ENCODE measurements at places on chromosomes 1 and 21. TPM values are rescaled to one million over a fixed set of nuclear protein-coding genes. Genes with fewer than 3 reads are reported as not detected.

- DNase-seq = peak; percentile 63
- no peaks in the 10 kb centered on the region for H3K36me3 ChIP-seq
- H3K4me3 ChIP-seq = peak overlapping the region; percentile 70
- no peaks in the 10 kb centered on the region for H3K27me3 ChIP-seq
- peaks cover 64% of the 10 kb centered on the region for H3K4me1 ChIP-seq
- peak overlapping the region; percentile 95 for H3K27ac ChIP-seq
Observed at GRCh38 chr1:10980094-10980577, 32.3 kb upstream of the TARDBP start.

DIO1 gene
- total RNA-seq = not detected

TAF12 gene
- total RNA-seq = 27.7 TPM

- DNase-seq = no peak
- H3K27ac ChIP-seq = peak overlapping the region; percentile 45
- no peak overlapping the region for H3K4me3 ChIP-seq
- no peaks in the 10 kb centered on the region for H3K27me3 ChIP-seq
- H3K4me1 ChIP-seq = peaks cover 11% of the 10 kb centered on the region
- H3K36me3 ChIP-seq = peaks cover 4% of the 10 kb centered on the region
Observed at GRCh38 chr1:20153000-20153418, 13.9 kb downstream of the PLA2G2F start.

TNFRSF1B gene
- total RNA-seq = 3.1 TPM

- H3K27ac ChIP-seq = no peak overlapping the region
- H3K36me3 ChIP-seq = peaks cover 19% of the 10 kb centered on the region
- DNase-seq = no peak
Observed at GRCh38 chr1:84291882-84292655, 9.4 kb upstream of the SAMD13 start.

DNA sequence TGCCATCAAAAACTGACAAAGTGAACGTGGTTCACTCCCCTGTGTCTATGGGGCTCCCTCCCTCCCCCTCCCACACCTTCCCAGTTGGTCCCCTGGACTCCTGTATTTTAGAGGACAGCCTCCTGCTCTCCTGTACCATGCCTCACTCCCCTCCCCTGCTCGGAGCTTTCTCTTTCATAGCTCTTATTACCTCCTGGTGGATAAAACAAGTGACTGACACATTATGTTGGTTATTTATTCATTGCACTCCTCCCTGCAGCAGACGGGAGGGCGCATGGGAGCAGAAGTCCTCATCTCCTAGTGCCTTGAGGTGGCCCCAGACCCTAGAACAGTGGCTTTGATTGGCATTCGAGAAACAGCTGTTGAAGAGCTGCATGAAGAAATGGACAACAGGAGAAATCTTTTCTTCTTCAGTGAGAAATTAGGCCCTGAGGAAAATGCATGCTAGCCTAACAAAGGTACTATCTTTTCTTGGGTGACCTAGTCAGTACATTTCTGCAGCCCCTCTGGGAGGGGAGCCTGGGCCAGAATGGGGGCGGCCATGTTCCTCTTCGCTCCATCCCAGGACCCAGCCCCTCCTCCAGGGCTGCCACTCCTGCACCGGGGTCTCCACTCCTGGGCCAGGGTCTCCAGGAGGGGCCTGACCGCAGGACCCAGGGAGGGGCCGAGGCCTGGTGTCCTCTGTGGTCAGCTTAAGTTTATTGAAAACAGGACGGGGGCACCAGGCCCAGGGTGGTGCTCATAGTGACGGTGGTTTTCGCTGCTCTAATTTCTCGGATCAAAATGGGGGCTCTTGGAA, 1.2 kb upstream of the TFF1 start:
- no peaks in the 10 kb centered on the region for H3K27me3 ChIP-seq
- H3K4me3 ChIP-seq = no peak overlapping the region
- no peak for DNase-seq
- no peaks in the 10 kb centered on the region for H3K36me3 ChIP-seq
- H3K27ac ChIP-seq = no peak overlapping the region

S100A1 gene
- not detected for total RNA-seq

DNA sequence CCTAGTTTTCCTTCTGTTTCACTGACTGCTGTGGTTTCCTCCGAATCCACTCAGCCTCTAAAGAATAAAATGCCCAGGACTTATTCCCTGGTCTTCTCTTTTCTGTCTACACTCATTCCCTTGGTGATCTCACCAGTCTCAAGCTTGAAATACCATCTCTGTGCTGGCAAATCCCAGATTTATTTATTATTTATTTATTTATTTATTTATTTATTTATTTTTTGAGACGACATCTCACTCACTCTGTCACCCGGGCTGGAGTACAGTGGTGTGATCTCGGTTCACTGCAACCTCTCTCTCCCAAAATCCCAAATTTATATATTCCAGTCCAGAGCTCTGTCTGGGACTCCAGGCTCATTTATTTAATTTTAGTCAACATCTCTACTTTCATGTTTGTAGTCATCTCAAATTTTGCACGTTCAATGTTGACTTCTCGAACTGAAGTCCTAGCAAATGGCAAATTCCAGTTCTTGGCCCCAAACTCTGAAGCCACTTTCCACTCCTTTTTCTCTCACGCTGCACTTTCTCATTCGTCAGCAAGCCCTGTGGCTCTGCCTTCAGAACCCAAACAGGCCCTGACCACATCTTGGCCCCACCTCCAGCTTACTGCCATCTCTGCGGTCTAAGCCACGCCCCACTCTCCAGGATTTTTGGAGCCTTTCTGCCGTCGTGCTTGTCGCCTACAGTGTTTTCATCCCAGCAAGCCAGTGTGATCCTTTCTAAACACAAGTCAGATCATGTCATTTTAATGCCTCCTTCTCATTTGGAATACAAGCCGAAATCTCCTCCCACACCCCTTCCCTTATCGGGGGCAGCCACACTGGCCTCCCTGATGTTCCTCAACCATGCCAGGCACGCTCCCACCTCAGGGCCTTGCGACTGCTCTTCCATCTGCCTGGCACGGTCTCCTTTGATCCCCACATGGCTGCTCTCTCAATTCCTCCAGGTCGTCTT, 14.2 kb upstream of the TENT5B start:
- no peak overlapping the region for H3K4me3 ChIP-seq
- H3K27ac ChIP-seq = peak overlapping the region; percentile 6
- H3K4me1 ChIP-seq = peaks cover 18% of the 10 kb centered on the region
- no peaks in the 10 kb centered on the region for H3K27me3 ChIP-seq
- no peak for DNase-seq

AVPR1B gene
- total RNA-seq = not detected

GRCh38 chr1:234603221-234604204, 6.5 kb downstream of the IRF2BP2 start:
- peak overlapping the region; percentile 96 for H3K27ac ChIP-seq
- H3K4me3 ChIP-seq = peak overlapping the region; percentile 95
- H3K4me1 ChIP-seq = peaks cover 91% of the 10 kb centered on the region

DNA sequence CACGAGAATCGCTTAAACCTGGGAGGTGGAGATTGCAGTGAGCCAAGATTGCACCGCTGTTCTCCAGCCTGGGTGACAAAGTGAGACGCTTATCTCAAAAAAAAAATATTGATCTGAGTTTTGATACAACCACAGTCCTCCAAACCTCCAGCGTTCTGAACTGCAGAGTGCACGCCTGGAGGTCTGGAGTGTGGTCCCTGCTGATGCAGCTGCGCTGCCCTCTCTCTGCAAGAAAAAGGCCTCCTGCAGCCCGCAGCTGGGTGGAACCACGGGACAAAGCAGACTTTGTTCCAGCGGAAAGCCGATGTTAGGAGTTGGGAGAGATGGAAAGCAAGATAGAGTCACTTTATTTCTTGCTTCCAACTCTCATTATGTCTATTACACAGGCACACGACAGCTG, 144.9 kb upstream of the SOD1 start:
- H3K4me3 ChIP-seq = no peak overlapping the region
- no peaks in the 10 kb centered on the region for H3K27me3 ChIP-seq
- H3K27ac ChIP-seq = peak overlapping the region; percentile 46
- DNase-seq = peak; percentile 43
- peaks cover 27% of the 10 kb centered on the region for H3K4me1 ChIP-seq
- no peaks in the 10 kb centered on the region for H3K36me3 ChIP-seq

CCDC17 gene
- total RNA-seq = 1.9 TPM

DNA sequence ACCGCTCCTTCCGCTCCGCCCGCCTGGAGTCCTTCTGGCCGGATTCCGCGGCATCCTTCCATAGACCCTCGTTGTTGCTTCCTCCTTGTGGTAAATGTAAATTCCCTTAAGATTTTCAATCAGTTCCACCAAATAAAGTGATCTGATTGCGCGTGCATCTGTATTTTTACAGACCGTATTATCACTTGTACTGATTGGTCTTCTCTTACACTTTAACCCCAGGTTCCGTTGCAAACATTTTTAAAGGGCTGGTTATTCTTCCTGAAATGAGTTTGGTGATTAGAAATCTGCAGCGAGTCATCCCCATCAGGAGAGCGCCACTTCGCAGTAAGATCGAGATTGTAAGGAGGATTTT, 483 bp downstream of the YBEY start:
- H3K36me3 ChIP-seq = peaks cover 20% of the 10 kb centered on the region
- peaks cover 41% of the 10 kb centered on the region for H3K4me1 ChIP-seq
- no peak for DNase-seq
- peak overlapping the region; percentile 91 for H3K4me3 ChIP-seq

CYP4Z1 gene
- not detected for total RNA-seq

GRCh38 chr1:106620521-106620954, 435.9 kb upstream of the PRMT6 start:
- no peak overlapping the region for H3K27ac ChIP-seq
- no peaks in the 10 kb centered on the region for H3K36me3 ChIP-seq
- DNase-seq = no peak
- H3K27me3 ChIP-seq = no peaks in the 10 kb centered on the region
- no peaks in the 10 kb centered on the region for H3K4me1 ChIP-seq
- no peak overlapping the region for H3K4me3 ChIP-seq

DNA sequence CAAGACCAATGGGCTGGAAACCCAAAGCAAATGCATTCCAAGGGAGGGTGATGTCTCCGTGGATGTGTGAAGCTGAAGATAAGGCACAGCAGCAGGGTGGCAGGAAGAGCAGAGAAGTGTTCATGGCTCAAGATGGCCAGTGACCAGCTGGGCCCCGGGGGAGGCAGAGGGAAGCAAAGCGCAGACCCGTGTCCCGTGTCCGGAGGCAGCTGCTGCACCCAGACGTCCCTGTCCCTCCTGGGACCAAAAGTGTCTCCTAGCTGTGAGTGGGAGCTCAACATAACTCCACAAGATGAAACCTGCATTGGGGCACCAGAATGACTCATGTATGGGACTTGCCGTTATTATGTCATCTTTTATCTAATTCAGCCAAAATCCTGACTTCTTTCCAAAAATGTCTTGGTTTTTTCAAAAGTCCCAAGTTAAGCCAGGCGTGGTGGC, 118.2 kb downstream of the RIPK4 start:
- DNase-seq = no peak
- no peak overlapping the region for H3K27ac ChIP-seq
- H3K4me1 ChIP-seq = no peaks in the 10 kb centered on the region
- H3K36me3 ChIP-seq = no peaks in the 10 kb centered on the region
- no peak overlapping the region for H3K4me3 ChIP-seq

DNA sequence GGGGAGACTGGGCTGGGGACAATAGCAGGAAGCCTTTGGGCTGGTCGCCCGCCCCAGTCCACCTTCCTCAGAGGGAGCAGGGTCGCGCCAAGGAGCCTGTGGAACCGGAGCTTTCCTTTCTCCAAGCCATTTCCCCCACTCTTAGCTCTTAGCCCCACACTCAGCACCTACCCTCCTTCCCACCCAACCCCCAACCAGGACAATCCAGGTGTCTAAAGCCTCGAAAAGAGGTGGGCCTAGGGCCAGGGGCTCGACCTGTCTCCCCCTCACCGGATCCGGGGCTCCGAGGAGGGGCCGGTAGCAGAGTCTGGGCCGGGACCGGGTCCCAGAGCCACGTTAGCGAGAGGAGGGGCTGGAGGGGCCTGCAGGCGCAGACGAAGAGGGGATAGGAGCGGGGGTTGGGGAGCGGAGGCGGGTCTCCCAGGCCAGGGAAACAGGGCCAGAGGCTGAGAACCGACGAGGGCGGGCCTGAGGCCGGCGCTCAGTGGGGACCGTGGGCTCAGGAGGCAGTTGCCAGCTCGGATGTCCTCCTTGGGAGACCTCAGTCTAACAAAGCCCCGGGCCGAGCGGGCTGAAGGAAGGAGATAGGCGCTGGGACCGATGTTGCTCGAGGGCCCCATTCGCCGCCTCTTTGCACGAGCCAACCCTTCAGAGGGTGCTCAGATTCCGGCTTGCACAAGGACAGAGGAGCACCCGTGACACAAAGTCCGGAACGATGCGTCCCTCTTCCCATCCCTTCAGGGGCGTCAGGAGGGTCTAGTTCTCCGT, 943 bp downstream of the SEMA6C start:
- H3K4me3 ChIP-seq = peak overlapping the region; percentile 88
- no peaks in the 10 kb centered on the region for H3K36me3 ChIP-seq

- H3K27ac ChIP-seq = no peak overlapping the region
- DNase-seq = no peak
- H3K4me1 ChIP-seq = no peaks in the 10 kb centered on the region
Observed at GRCh38 chr1:24894002-24894401, 36.1 kb downstream of the RUNX3 start.

DNA sequence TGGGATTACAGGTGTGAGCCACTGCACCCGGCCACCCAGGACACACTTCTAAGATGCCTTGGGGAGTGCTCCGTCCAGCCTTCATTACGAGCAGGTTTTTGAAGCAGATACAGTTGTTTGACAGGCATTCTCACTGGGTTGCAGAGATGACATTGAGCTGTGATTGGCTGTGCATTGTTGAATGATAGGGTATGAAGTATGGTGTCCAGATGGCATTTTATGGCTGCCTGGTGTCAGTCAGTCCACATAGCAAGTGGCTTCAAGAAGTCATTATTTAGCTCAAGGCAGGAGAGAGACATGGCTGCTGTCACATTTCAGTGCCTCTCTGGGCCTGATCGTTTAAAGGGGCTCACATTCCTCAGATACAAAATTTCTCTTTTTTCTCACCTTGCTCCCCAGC, 14.8 kb upstream of the PADI2 start:
- DNase-seq = no peak
- no peak overlapping the region for H3K4me3 ChIP-seq
- H3K27ac ChIP-seq = no peak overlapping the region
- peaks cover 16% of the 10 kb centered on the region for H3K27me3 ChIP-seq

GSTM1 gene
- total RNA-seq = 45.9 TPM

- H3K27ac ChIP-seq = no peak overlapping the region
- no peak for DNase-seq
- H3K27me3 ChIP-seq = no peaks in the 10 kb centered on the region
- H3K4me3 ChIP-seq = no peak overlapping the region
Observed at GRCh38 chr1:172391976-172392375, 28.5 kb upstream of the C1orf105 start.

DNA sequence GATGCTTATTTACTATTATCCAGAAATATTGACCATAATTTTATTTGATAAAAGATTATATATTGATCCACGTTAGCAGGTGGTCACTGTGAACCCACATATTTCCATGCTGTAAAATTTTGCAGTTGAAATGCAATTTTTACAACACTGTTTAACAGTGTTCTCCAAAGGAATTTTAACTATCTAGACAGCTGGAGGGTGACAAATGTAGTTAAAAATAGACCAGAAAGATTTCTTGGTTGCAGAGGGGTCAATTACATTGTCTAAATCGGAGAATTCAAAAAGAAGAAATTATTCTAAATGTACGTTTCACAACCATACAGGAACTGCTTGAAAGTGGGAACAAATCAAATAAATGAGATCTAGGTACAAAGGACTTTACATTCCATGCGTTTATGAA, 625.2 kb upstream of the NCAM2 start:
- H3K27ac ChIP-seq = no peak overlapping the region
- H3K27me3 ChIP-seq = no peaks in the 10 kb centered on the region
- DNase-seq = no peak
- H3K4me1 ChIP-seq = peaks cover 4% of the 10 kb centered on the region
- H3K36me3 ChIP-seq = no peaks in the 10 kb centered on the region
- no peak overlapping the region for H3K4me3 ChIP-seq

GRCh38 chr1:192488058-192488457, 87.5 kb upstream of the RGS1 start:
- peaks cover 3% of the 10 kb centered on the region for H3K36me3 ChIP-seq
- no peak overlapping the region for H3K4me3 ChIP-seq
- DNase-seq = no peak
- H3K4me1 ChIP-seq = peaks cover 6% of the 10 kb centered on the region
- no peak overlapping the region for H3K27ac ChIP-seq

GRHL3 gene
- total RNA-seq = 0.12 TPM
